OCI-LY7 (cell line): ENCODE measurements at places on chromosomes 5 and 9. TPM values are rescaled to one million over a fixed set of nuclear protein-coding genes. Genes with fewer than 3 reads are reported as not detected.

Gene SOHLH1
- not detected in 2 replicates for total RNA-seq

Gene PCDHGA5
- total RNA-seq: 4.6 and 4.9 TPM in 2 replicates

Gene ALDH1A1
- not detected in 2 replicates for total RNA-seq

Gene GABBR2
- total RNA-seq: not detected in 2 replicates

Gene RETREG1
- 1.1 and 2.6 TPM in 2 replicates for total RNA-seq

Gene LMX1B
- not detected in 2 replicates for total RNA-seq

Gene NUTM2G
- not detected in 2 replicates for total RNA-seq

Gene CORO2A
- 3.2 and 3.9 TPM in 2 replicates for total RNA-seq

Gene DAB2IP
- total RNA-seq: 11.1 and 11.2 TPM in 2 replicates

Gene PRUNE2
- total RNA-seq: 0.44 TPM in 1 of 2 replicates, not detected in the other

Gene TMEM161B
- 32.4 and 32.7 TPM in 2 replicates for total RNA-seq

DNA sequence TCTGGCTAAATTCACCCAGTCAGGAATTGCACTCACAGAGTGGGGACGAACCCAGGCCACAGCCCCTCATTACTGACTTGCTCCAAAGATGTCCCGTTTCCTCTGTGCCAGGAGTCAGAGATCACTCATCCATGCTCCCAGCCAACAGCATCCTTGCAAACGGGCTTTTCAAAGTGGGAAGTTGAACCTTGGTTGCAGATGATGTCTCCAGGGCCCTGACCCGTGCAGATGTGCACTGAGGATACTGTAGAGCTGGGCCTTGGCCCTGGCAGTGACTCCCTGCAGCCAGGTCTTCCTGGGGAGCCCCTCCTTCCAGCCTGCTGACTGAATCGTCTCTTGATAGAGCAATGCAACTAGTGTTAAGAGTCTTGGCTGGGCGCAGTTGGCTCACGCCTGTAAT lies 22.3 kb downstream of the TCF7 start:
- DNase-seq: no peak

DNA sequence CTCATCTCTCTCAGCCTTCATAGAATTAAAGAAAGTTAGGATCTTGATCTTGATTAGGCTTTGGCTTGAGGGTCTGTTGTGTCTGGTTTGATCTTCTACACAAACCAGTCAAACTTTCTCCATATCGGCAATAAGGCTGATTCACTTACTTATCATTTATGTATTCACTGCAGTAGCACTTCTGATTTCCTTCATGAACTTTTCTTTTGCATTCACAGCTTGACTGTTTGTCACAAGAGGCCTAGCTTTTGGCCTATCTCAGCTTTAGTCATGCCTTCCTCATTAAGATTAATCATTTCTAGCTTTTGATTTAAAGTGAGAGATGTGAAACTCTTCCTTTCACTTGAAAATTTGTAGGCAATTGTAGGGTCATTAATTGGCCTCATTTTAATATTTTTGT lies 62.8 kb downstream of the SH3RF2 start:
- DNase-seq: no peak

- DNase-seq: peak; percentile 57
Observed at GRCh38 chr5:56814361-56814962, 887 bp upstream of the MAP3K1 start.

DNA sequence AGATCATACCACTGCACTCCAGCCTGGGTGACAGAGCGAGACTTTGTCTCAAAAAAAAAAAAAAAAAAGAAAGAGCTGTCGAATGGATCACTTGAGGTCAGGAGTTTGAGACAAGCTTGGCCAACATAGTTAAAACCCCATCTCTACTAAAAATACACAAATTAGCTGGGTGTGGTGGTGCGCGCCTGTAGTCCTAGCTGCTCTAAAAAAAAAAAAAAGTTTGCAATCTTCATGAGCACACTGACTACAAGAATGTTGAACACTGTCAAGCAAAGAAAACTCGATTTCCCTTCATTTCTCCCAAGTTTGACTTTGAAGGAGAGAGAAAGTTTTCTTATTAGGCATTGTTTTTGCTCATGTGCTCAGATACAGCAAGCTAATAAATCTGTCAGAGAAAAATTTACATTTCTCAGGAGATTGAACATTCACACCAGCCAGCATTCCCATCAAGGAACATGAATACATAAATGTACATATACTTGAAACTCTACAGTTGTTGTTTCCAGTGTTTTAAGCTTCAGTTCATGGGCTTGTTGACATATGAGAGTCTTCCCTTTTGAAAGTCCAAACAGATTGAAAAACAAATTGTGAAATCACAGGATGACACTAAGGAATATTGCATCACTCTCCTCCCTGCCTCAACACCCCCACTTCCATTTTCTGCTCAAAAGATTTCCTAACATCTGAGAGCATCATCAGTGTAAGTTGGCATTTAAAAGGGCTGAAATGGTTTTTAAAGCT lies 81.8 kb downstream of the ARRDC3 start:
- no peak for DNase-seq

DNA sequence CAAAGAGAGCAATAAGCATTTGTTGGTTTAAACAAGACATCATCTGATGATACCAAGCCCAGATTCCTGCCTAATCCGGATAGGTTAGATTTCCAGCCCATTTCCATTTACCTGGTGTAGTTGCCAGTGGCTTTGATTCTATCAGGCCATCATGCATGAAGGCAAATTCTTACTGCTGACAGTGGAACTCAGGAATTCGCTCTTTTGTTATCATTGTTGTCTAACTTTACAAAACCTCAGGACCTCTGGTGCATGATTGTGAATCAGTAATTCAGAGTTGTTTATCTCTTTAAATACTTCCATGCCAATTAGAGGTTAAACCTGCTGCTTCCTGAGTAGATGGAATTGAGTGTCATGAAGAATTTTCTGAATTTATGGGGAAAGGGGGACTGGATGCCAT lies 76.5 kb downstream of the C9orf152 start:
- DNase-seq: no peak

- DNase-seq: no peak
Observed at GRCh38 chr5:160342413-160342941, 27.9 kb downstream of the C1QTNF2 start.

DNA sequence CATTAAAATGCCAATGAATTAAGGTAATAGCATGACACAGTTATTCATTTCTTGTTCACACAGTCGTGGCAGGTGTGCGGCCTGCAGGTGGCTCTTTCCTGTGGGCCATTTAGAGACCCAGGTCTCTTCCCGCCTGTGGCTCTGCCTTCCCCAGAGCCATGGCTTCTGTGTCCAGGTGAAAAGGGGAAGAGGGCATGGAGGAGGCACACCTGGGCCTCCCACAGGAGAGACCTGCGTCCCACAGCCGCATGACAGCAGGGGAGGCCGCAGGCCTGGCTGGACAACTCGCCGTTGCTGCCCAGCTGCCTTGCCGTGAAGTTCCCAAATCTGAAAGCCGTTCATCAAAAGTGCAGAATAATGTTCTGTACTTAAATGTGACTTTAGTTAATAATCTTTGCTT lies 14.4 kb upstream of the PLEKHG4B start:
- DNase-seq: no peak

DNA sequence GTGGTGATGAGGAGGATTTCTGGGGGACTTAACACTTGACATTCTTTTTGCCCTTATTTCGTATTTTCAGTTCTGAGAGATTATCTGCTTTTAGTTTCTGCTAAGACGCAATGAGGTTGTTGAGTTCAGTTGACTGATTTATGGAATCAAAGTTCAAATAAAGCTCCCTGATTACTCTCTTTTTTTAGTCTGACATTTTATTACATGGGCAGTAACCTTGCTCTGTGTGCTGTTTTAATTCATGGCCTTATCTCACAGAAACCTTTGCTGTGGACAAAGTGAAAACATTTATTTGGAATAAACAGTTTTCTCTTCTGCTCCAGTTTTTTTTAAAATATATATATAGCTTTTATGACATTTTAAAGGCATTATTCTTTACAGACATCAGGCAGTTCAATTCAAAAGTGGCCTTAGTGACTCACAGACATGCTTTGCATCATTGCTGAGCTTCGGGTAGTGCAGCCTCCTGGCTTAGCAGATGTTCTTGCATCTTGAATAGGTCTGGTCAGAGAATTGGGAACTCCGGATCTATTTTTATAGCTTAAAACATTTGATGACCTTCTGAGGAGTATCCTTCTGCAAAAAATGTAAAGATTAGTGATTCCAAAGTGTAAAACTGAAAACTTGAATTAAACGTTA lies 162.9 kb downstream of the FAM170A start:
- DNase-seq: no peak

DNA sequence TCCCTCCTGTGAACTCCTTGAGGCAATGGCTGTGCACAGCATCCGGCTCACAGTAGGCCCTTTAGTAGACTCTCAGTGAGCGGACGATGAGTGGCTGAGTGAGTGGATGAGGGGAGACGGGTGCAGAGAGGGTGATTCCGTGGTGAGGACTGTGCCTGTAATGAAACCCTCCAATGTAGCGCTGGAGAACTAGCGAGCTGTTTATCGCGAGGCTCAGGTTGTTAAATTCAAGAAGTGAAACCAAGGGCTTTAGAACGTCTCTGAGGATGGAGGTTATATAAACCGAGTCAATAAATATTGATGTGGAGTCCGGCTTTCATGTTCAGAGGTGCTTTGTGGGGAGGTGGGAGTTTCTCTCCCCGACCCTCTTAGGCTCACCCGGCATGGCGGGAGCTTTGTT lies 53.2 kb downstream of the NSG2 start:
- DNase-seq: peak; percentile 84

DNA sequence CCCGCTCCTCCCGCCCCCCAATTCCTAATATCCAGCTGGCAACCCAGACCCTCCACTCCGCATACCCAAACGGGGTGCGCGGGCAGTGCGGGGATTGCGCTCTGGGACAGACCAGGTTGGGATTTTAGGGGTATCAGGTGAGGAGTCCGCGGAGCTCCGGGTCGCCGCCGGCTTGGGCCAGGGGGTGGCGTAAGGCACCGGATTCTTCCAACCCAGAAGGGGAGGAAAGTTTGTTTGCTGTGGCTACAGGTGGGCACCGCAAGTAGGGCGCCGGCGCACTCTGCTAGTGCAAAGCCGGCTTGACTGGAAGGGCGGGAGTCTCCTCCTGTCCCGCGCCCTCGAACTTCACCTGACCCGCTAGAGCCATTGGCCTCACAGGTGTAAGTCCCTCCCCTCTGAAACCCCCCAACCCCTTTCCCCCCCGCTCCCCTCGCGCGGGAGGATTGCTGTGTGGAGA lies 709 bp downstream of the IQGAP2 start:
- DNase-seq: peak; percentile 87

DNA sequence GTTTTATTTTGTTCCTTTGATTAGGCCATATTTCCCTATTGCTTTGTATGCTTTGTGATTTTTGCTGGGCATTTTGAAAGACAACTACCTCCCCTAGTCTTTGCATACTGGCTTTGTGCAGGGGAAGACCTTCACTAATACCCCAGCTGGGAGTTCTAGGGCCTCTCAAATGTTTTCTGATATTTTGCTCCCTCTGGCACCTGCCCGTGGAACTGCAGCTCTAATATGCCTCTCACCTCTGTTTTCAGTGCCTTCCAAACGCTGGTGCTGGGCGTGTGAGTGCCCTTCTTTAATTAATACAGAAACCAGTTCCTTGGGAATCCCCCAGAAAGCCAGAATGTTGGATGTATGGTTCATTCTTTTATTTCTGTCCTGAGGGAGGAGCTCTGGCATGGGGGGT lies 204.5 kb downstream of the COMMD10 start:
- no peak for DNase-seq
